ENCODE measurements at places on chromosomes 7 and 10. TPM values are rescaled to one million over a fixed set of nuclear protein-coding genes. Genes with fewer than 3 reads are reported as not detected.

CTBP2 gene
- total RNA-seq: 35.9 TPM

GRCh38 chr10:1187151-1187854, 131.1 kb downstream of the WDR37 start:
- DNase-seq: peak; percentile 64

- DNase-seq: no peak
These were observed 138.9 kb downstream of the GRK5 start for GRCh38 chr10:119346095-119346832.

GATAD1 gene
- total RNA-seq: 16.7 TPM

Measured in cardiac septum (tissue), 1 donor.